Activated T-cell treated with anti-CD3 and anti-CD28 coated beads for 1 hour (primary cell): ENCODE measurements at places on chromosomes 2 and 18.

GRCh38 chr2:172702451-172702850, 33.2 kb upstream of the RAPGEF4 start:
- no peak for DNase-seq

DNA sequence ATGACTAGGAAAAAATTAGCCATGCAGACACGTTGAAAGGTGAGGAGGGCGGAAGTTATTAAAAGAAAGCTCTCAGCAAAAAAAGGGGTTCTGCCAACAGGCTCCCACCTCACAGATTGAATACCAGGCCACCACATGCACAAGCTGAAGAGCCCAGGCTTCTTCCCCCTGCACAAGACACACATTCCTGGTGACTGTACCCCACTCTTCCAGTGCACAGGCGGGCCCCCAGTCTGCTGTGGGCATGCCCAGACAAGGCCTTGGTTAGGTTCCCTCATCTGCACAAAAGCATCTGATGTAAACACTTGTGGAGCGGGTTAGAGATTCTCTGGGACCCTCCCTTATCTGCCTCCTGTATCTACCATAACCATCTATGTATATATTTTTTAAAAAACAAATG, 81.7 kb downstream of the AGPS start:
- DNase-seq, result no peak

DNA sequence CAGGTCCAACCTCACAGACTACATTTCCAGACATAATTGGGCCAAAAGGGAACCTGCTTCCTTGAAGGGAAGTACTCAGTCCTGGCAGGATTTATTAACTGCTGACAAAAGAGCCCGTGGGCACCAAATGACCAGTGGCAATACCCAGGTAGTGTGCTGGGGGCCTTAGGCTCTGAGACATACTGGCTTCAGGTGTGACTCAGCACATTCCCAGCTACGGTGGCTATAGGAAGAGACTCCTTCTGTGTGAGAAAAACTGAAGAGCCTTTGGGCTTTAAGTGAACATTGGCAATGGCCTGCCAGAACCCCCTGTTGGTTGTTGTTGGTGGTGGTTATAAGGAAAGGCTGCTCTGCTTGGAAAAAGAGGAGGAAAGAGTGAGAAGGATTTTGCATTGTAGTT, 401.8 kb downstream of the KCNJ3 start:
- no peak for DNase-seq

GRCh38 chr2:176079831-176080539, 3.8 kb downstream of the EVX2 start:
- no peak for DNase-seq

DNA sequence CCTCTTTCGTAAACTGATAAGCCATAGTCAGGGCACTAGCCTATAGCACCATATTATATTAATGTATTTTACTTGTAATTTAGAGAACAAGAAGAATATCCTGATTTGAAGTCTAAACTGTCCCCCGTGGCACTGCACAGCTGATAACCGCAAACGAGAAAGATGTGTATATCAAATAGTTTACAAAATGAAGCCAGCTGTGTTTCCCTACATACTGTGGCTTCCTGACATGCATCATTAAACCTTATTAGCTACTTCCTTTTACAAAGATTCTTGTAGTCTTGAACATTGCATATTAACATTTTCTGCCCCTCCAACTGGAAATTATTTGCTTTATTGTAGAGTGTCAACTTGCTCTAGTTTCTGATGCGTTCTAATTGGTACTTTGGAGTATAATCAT, 153.5 kb upstream of the NFATC1 start:
- DNase-seq, result no peak
